ENCODE measurements at places on chromosomes 6 and 20. TPM values are rescaled to one million over a fixed set of nuclear protein-coding genes. Genes with fewer than 3 reads are reported as not detected.

Gene HSPA12B
- 0.65 TPM for total RNA-seq

Gene BMP7
- 0.12 TPM for total RNA-seq

Gene TBX18
- 27.3 TPM for total RNA-seq

Gene SOX4
- 9.6 TPM for total RNA-seq

Gene GLO1
- 112 TPM for total RNA-seq

Gene CNKSR3
- total RNA-seq, result 7.7 TPM

Gene JAG1
- total RNA-seq, result 39.9 TPM

Gene RNF144B
- total RNA-seq, result 10.9 TPM

Gene CNR1
- not detected for total RNA-seq

Data from hair follicle dermal papilla cell (primary cell).